ENCODE measurements at places on chromosomes 1 and 21.

GRCh38 chr1:17412093-17412870, 27.2 kb downstream of the RCC2 start:
- no peaks in the 10 kb centered on the region for H3K4me1 ChIP-seq
- DNase-seq = peak; percentile 43
- H3K27ac ChIP-seq = no peak overlapping the region
- H3K4me3 ChIP-seq = no peak overlapping the region
- H3K36me3 ChIP-seq = peaks cover 89% of the 10 kb centered on the region

DNA sequence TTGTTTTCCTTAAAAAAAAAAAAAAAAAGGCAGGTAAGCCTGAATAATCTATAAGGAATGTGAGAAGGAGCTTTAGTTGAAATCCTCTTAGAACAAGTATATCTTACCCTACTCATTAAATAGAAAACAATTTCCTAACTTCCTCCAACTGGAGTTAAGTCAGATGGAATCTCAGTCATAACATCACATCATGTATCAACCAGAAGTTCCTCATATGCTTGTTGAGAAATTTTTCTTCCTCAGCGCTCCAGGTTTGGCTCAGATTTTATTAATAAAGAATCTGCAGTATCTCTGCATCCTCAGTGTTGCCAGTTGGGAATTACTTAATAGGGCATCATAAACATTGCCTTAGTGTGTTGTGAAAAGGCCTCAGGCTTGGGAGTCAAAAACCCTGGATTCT, 37.6 kb downstream of the DUSP10 start:
- no peak overlapping the region for H3K4me3 ChIP-seq
- H3K36me3 ChIP-seq = no peaks in the 10 kb centered on the region
- no peaks in the 10 kb centered on the region for H3K27me3 ChIP-seq
- no peak overlapping the region for H3K27ac ChIP-seq

GRCh38 chr1:26833432-26834405, 7.2 kb downstream of the ZDHHC18 start:
- peaks cover 36% of the 10 kb centered on the region for H3K36me3 ChIP-seq
- H3K4me3 ChIP-seq = no peak overlapping the region
- H3K27ac ChIP-seq = no peak overlapping the region
- no peaks in the 10 kb centered on the region for H3K27me3 ChIP-seq
- peaks cover 18% of the 10 kb centered on the region for H3K4me1 ChIP-seq
- DNase-seq = peak; percentile 8

- H3K4me1 ChIP-seq = peaks cover 14% of the 10 kb centered on the region
- H3K4me3 ChIP-seq = no peak overlapping the region
- no peaks in the 10 kb centered on the region for H3K27me3 ChIP-seq
- H3K27ac ChIP-seq = no peak overlapping the region
Measured at GRCh38 chr21:39014747-39015146, 168.5 kb downstream of the PSMG1 start.

DNA sequence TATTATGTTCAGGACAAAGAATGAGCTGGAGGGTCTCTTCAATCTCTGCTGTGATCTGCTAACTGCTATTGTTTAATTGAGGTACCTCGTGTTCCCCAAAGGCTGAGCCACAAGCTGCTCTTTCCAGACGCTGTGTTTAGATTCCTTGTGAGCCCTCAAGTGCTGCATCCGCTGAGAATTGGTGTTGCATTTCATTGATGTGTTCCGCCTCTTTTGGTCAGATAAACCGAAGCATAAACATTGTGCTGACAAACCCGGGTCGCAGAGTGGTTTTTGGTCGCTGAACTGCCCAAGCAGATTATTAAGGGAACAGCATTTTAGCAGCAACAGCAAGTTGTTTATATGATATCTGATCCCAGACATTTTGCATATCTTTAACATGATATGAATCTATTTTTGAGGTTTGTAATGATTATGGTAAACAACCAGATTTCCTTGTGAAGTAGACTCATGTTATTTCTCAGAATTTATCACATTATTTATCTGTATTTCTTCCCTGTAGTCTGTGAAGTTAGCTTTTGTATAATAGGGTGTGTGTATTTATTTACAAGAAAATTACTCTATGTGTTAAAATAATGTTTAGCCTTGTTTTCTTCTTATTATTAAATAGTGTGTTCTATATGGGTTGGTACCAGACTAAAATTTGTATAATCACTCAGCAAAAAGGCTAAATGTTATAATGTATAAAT, 217.2 kb upstream of the C1orf105 start:
- H3K36me3 ChIP-seq = no peaks in the 10 kb centered on the region
- H3K27ac ChIP-seq = no peak overlapping the region
- no peaks in the 10 kb centered on the region for H3K4me1 ChIP-seq
- no peaks in the 10 kb centered on the region for H3K27me3 ChIP-seq

DNA sequence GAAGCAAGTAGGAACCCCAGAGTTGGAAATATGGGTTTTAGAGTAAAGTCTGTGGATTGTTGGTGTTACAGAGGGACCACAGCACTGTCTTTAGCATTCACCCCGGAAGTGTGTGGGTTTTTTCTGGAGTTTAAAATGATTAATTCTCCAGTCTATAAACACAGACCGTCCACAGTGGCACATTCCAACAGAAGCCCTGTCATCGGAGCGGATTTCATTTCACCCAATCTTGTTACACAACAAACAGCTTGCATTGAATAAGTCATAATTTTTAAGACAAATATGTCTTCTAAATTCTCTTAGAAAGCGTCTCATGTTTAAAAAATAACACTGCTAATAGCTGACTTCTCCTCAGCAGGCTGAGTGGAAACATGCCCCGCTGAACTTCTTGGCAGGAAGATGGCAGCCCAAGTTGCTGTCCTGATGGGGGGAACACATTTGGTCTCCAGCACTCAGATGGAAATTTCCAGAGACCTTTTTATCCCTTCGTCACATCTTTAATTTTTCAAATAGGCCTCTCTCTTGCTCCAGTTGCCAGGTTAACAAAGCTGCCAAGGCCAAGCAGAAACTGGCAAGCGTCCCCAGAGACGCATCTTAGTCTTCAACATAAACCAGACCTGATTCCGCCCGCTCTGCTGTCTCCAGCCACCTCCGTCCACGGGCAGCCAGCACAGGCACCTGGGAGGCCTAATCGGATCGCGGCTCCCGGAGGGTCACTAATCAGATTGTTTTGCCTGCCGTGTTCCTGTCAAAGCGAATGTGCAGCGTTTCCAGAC, 28.8 kb upstream of the SLC19A1 start:
- peak; percentile 58 for DNase-seq
- H3K36me3 ChIP-seq = no peaks in the 10 kb centered on the region
- H3K4me3 ChIP-seq = no peak overlapping the region
- peaks cover 38% of the 10 kb centered on the region for H3K4me1 ChIP-seq
- peak overlapping the region; percentile 36 for H3K27ac ChIP-seq

DNA sequence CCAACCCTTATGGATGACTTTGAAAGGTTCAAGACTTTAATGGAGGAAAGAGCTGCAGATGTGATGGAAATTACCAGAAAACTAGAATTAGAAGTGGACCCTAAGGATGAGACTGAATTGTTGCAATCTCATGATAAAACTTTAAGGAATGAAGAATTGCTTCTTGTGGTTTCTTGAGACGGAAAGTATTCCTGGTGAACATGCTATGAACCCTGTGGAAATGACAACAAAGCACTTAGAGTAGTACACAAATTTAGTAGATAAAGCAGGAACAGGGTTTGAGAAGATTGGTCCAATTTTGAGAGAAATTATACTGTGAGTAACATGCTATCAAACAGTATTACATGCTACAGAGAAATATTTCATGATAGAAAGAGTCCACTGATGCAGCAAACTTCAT, 215.4 kb downstream of the OMA1 start:
- H3K4me3 ChIP-seq = no peak overlapping the region
- no peaks in the 10 kb centered on the region for H3K36me3 ChIP-seq
- H3K4me1 ChIP-seq = no peaks in the 10 kb centered on the region
- DNase-seq = no peak

DNA sequence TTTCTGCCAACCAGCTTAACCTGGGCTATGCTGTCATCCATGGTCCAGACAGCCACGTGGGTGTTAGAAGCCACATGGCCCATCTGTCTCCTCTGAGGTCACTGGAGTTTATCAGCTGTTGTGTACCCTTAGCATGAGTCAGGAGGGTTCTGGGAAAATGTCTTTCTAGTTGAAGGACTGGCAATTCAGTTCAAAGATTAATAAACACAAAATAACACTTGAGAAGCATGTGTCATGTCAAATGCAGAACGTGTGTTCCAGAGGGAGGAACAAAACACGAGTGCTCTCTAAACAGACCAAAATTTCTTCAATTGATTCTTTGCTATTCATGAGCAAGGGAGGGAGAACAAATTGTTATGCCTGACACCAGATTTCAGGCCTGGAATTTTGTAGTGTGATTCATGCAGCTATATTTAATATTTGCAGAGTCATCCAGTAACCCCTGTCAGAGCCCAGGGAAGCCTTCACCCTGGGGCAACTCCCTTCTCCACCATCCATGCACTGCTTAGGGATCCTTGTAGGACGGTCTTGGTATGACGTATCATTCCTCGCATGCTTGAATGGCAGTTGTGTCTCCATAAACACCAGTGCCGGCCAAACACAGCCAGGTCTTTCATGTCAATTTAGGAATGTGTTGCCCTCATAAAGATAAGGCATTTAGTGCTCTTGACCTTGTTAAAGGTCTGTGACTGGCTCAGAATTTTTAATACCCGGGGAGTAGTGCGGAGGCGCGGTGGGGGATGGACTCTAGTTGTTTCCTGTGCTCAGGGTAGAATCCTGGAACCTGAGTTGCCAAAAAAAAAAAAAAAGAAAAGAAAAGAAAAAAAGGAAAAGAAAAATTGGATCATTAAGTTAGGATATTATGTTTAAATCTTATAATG, 27.7 kb upstream of the DYRK1A start:
- no peak for DNase-seq
- H3K4me1 ChIP-seq = peaks cover 5% of the 10 kb centered on the region
- peak overlapping the region; percentile 4 for H3K27ac ChIP-seq
- H3K36me3 ChIP-seq = no peaks in the 10 kb centered on the region
- H3K4me3 ChIP-seq = no peak overlapping the region

- no peaks in the 10 kb centered on the region for H3K27me3 ChIP-seq
- no peak for DNase-seq
- H3K4me3 ChIP-seq = no peak overlapping the region
- H3K27ac ChIP-seq = no peak overlapping the region
- no peaks in the 10 kb centered on the region for H3K36me3 ChIP-seq
- H3K4me1 ChIP-seq = no peaks in the 10 kb centered on the region
Measured at GRCh38 chr1:207268337-207268736, 53.1 kb upstream of the CD55 start.

DNA sequence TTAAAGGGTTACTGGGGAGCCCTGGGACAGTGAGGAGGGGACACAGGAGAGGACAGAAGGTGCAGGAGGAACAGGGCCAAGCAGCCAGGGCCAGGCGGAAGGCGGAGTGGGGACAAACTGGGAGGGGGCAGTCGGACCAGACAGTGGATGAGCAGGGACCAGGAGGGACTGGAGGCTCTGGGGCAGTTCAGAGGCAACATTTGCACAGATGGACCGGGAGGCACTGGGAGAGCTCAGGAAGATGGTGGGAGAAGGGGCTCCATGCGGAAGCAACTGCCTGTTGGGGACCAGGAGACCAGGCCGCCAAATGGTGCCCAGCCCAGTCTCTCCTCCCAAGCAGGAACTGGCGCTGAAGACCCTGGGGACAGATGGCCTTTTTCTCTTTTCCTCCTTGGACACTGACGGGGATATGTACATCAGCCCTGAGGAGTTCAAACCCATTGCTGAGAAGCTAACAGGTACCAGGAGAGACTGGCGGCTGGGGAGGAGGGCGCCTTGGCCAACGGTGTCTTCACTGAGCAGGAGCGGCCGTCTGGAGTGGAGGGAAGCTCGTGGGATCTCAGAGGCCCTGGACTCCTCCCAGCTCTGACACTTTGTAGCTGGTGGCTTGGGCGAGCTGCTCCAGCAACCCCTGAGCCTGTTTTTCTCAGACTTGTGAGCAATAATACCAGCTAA, 847 bp downstream of the SELENON start:
- no peaks in the 10 kb centered on the region for H3K36me3 ChIP-seq
- H3K27me3 ChIP-seq = no peaks in the 10 kb centered on the region
- H3K4me3 ChIP-seq = peak overlapping the region; percentile 38
- H3K4me1 ChIP-seq = peaks cover 57% of the 10 kb centered on the region
- DNase-seq = peak; percentile 25
- H3K27ac ChIP-seq = peak overlapping the region; percentile 79

- peak; percentile 50 for DNase-seq
- H3K27ac ChIP-seq = no peak within 1 kb of the TSS
- no peaks in the 10 kb centered on the region for H3K36me3 ChIP-seq
- peaks cover 7% of the 10 kb centered on the region for H3K4me1 ChIP-seq
Measured at GRCh38 chr1:192575499-192576189, at the start of gene RGS1. Gene RGS1, plus strand, starts transcription at chr1:192575773. Its CDS starts 20 bp downstream, at chr1:192575793.

DNA sequence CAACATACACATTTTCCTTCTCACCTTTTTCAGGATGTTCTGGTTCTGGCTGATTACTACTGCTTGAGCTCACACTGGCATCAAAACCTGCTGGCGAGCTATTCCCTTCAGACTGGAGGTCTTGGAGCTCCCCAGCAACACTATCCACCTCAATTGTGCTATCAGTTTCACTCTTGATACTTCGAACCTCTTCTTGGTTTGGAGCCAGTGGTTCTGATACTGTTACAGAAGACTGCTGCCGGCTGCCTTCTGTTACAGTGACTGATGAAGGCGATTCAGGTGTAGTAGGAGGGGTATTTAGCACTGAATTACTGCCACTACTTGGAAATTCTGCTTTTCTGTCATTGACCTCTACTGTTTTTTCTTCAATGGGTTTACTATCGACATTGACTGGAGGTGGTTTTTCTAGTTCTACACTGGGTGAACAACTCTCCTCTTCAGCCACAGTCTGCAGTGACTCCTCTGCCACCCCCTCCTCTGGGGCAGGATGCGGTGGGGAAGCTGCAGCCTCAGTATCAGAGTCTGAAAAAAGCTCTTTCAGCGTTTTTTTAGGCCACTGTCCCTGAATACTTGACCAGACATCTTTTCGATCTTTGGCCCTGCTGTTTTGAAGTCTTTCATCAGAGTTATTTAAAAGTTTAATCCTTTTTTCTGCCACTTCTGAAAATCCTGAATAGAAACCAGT, 20.7 kb upstream of the RBM34 start:
- H3K36me3 ChIP-seq = peaks cover 18% of the 10 kb centered on the region
- no peak overlapping the region for H3K4me3 ChIP-seq
- H3K27me3 ChIP-seq = no peaks in the 10 kb centered on the region

DNA sequence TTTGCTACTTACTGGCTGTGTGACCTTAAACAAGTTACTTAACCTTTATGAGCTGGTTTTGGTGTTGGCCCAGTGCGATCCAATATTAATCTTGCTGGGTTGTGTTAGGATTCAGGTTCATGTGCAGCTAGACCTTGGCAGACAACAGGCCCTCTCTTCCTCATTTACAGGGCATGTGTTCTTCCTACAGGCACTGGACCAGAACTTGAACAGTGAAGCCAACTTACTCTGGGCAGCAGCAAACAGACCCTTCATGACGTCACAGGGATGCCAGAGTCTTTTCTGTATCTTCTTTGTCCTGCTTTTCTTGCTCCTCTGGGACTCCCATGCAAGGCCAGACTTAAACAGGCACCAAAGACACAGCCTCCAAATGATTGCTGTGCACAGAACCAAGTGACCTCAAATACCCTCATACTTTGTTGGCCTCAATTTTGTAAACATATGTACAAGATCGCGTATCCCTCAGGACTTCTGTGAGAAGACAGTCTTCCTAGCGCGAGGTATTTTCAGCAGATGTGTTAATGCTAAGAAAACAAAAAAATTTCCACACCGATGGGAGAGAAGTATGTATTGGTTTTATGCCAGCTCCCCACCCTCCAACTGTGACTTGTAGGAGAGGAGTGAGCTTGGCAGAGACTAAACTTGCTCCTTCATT, 73.7 kb downstream of the URB2 start:
- H3K4me1 ChIP-seq = peaks cover 6% of the 10 kb centered on the region
- no peak overlapping the region for H3K27ac ChIP-seq
- peak; percentile 21 for DNase-seq
- no peaks in the 10 kb centered on the region for H3K27me3 ChIP-seq
